ENCODE measurements at places on chromosomes 7 and 10.
A peak's percentile ranks its signal among the peaks of the same experiment; 100 is the strongest.

- DNase-seq: no peak
Observed at GRCh38 chr7:148156233-148156632, 434.3 kb upstream of the C7orf33 start.

DNA sequence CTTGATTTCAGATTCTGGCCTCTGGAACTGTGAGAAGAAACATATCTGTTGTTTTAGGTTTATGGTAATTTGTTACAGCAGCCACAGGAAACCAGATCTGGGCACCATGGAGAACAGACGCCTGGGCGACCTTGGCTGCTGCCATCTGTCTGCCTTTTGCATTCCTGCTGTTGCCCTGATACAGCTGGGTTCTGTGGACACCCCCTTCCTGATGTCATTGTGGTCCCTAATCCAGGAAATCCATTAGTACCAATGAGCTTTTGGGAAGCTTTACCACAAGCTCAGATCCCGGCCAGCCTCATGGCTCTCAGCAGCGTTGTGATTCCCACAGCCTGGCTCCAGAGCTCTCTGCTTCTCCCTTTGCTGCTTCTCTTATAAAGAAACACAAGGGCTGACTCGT, 174.2 kb upstream of the NPS start:
- DNase-seq: no peak

DNA sequence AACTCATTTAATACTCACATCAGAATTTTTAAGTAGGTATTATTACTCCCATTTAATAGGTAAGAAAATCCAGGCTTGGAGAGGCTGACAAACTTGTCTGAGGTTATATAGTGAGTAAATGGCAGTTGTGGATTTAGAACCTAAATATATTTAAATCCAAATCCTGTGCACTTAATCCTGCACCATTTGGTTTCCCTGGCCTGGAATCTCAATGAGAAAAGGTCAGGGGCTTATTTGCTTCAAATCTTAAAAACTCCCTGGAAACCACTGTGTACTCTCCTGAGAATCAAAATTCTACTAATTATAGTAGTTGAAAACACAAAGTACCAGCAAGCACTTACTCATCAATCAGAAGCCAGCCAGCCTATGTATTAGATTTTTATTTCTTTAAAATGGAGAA, 97.7 kb downstream of the DNMBP start:
- DNase-seq: no peak

DNA sequence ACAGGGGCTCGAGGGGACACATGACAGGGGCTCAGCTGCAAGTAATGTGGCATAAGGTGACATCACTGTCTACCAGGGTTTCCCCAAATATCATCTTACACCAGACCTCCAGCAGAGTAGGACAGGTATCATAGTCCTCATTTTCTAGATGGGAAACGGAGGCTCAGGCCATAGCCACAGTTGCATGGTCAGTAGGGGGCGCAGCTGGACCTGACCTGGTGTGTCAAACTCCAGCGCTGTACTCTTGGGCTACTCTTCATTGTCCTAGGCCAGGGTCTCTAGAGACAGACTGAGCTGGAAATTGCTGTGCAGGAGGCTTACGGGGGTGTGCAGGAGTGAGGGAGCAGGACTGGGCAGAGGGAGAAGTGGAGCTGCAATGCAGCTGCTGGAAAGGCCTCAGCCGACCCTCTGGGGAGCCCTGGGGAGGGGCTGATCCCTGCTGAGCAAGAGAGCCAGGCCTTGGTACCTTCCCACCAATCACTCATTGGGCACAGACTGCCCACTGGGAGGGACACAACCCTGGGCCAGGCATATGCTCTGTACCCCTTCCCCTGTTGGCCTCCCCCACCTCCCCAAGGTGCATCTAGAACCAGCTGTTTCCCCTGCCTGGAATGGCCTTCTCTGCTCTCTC, 89.9 kb downstream of the CDH23 start:
- no peak for DNase-seq

DNA sequence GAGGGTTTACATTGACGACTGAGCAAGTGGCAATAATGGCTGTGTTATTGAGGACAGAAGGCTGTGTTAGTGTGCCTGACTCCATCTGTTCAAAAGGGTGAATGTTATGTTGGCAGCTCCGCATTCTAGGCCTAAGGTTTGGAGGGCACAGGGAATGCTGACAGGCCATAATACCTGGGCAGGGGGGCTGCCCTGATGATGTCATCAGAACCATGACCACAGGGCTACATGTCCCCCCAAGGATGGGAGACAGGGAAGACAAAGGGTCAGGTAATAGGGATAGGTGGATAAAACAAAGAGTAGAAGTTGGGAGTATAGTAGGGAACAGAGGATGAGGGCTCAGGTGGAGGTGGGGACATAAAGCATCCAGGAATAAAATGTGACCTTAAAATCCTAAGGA, 1.8 kb upstream of the PPP3CB start:
- no peak for DNase-seq

DNA sequence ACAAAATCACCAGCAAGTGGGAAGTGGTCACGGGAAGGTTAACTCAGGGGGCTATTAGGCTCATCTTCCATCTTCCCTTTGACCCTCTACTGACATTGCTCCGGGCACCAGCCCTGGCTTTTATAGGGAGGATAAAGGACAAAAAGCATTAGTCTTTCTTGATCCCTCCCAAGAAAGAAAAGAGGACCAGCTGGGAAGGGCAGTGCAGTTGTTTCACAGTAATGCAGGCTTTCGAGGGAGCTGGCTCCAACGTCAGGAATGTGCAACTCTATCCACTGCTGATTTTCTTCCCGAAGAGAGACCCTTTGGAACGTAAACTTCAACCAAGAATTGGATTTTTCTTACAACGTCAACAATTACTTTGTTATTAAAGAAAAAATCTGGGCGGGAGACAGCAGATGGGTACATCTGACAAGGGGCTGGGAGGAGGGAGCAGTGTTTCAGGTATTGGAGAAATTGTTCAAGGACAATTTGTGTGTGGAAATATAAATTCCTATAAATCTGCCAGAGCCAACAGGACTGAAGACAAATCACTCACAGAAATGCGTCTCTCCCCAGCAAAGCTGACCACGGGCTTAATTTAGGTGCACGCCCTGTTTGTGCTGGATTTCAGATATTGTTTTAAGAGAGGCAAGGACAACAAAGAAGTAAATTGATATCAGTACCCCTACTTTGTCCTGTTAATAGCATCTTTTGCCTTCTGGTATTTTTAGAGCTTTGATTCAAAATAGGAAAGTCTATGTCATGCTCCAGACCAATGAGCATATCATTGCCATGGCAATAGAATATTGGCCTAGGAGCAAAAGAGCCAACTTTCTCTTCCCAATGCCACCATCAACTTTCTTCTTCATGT, 23.4 kb upstream of the ARID5B start:
- DNase-seq: no peak

- DNase-seq: peak; percentile 4
Observed at GRCh38 chr10:50740293-50740648, 535 bp downstream of the ASAH2B start.

- DNase-seq: no peak
Observed at GRCh38 chr7:103129702-103130549, 19.0 kb downstream of the NAPEPLD start.

GRCh38 chr10:45395554-45395953, 21.5 kb downstream of the ALOX5 start:
- DNase-seq: no peak

- DNase-seq: no peak
Observed at GRCh38 chr10:133375357-133376115, 2.4 kb upstream of the ECHS1 start.

- no peak for DNase-seq
Observed at GRCh38 chr10:97333351-97333600, 1.3 kb downstream of the FRAT2 start.

DNA sequence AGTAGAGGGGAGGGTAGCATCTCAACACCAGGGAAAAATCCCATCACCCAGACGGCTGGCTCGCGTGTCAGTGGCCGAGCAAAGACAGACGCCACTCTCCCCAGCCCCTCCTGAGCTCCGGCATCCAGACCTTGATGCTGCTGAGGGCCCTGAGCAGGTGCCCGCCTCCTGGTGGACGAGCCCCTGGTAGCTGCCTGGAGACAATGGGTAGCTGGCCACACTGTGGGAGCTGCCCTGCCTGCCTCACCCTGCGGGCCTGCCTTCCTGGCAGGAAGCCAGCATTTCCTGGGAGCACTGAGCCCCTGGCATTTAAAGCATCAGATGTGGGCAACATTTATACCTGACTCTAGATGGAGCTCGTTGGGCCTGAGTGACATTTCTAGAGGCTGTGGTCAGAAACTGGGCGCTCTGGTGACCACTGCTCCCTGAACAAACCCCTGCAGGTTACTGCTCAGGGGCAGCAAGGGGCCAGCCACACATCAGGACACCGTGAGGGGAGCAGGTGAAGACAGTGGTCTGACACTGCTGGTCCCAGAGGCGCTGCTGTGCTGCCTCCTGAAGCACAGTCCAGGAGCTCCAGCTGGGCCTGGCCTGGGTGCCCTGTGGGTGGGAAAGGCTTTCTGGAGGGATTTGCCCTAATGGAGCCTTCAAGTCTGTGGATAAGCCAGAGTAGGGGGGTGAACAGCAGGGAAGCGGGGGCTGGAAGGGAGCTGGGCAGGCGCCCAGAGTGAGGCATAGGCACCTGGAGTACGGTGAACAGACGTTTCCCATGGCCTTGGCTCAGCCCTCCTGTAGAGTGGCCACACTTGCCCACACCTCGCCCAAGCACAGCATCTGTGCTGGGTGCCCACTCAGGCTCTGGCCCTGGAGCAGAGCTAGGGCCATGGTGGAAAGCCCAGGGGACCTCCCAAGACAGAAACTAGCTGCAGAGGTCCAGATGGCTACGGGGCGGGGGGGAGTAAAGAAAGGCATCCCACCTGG, 138.7 kb downstream of the MAPK8 start:
- no peak for DNase-seq

DNA sequence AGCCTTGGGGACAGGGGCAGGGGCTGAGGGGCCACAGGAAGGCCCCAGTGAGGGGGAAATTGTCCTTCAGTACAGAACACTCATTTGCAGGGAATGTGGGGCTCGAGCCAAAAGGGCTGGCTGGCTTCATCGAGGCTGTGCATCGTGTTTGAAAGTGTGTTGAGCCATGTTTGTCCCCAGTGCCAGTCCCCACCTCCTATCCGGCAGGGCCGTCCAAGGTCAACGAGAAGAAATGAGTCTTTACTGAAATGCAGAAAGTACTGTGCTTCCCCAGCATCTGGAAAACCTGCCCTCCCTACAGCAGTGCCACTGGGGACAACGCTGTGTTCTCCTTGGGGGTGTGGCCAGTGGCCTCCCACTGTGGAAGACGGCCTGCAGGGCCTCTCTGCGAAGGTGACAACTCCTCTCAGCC, 214.1 kb downstream of the KLF6 start:
- no peak for DNase-seq

DNA sequence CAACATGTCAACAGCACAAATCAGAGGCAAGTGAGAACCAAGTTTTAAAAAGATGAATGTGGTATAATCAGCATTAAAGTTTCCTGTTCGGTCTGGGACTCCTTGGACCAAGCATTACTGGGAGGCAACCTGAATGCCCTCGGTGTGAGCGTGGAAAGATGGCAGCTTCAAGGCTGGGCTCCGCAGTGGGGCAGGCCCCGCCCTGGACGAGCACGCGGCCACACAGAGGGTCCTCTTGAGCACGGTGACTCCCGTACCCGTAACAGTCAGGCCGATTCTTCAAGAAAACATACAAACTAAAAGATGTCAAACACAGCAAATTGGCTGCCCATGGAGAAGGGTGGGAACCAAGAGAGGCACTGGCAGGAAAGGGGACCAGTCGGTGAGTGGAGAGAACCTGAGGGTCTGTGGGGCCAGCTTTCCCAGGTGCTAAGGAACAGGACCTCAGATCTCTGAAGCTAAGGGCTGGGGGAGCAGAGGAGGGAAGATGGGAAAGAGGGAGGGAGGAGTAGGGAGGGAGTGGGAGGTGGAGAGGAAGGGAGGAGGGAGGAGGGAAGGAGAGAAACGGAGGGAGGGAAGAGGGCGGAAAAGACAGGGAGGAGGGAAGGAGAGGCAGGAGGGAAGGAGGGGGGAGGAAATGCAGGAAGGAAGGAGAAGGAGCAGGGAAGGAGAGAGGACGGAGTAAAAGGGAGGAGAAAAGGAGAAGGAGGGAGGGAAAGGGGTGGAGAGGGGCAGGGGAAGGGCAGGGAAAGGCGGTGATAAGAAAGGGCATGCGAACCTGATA, 71.2 kb upstream of the FAM20C start:
- no peak for DNase-seq

DNA sequence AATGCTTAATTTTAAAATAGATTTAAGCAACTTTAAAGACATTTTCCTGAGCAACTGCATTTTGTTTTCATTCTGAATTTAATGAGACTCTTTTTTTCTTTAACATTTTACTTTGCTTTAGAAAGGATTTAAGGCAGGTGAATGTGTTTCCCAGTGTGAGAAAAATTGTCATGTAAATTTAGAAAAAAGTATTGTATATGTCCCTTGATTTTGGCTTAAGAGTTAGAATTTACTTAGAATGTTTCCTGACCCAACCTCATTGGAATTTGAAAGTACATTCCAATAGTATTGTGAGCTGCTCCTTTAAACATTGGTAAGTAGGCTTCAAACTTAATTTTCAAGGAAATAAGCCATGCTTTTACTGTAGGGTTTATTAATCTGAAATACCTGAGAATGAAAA, 110.2 kb downstream of the PTEN start:
- DNase-seq: no peak

DNA sequence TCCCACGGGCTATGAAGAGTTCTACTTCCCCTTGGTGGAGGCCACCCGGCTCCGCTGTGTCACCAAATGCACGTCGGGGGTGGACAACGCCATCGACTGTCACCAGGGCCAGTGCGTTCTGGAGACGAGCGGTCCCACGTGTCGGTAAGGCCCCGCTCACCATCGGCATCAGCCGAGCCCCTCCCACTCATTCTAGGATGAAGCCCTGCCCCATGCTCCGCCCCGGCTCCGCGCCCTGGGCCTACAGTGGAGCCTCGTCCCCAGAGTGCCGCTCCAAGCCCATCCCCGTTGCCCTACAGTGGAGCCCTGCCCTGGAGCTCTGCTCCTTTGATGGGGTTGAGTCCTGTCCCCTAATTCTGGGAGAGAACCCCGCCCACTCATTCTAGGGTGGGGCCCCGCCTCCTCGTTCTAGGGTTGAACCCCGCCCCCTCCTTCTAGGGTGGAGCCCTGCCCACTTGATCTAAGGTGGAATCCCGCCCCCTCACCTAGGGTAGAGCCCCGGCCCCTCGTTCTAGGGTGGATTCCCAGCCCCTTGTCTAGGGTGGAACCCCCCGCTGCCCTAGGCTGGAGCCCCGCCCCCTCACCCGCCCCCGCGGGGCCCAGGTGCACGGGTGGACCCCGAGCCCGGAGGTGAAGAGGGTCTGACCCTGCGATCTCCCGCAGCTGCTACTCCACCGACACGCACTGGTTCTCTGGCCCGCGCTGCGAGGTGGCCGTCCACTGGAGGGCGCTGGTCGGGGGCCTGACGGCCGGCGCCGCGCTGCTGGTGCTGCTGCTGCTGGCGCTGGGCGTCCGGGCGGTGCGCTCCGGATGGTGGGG, 3.4 kb upstream of the MUC12 start:
- peak; percentile 72 for DNase-seq

- no peak for DNase-seq
Observed at GRCh38 chr7:134420424-134421125, 38.3 kb downstream of the AKR1B1 start.
